ENCODE measurements at places on chromosomes 1 and 21. TPM values are rescaled to one million over a fixed set of nuclear protein-coding genes. Genes with fewer than 3 reads are reported as not detected.

Gene PTGFRN
- 0.45 TPM for total RNA-seq

- DNase-seq: no peak
Observed at GRCh38 chr1:25461849-25462248, 31.2 kb downstream of the MACO1 start.

DNA sequence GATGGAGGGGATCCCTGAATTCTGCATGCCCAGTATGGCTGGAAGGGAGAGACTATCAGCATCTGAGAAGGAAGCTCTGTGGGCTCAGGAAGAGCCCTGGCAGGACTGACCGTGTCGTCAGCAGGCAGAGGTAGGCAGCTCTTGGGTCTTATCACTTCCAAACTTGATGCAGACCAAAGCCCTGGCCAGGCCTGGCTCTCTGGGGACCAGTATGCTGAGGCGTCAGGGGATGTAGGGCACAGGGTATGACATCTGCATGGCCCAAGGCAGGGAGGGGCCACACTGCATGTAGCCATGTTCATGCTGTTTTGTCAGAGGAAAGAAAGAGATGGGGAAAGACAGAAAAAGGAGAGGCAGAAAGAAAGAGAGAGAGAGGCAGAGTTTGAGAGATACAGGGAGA lies 6.3 kb downstream of the FGR start:
- DNase-seq: no peak

GRCh38 chr1:21938732-21939538 lies 1.8 kb upstream of the HSPG2 start:
- DNase-seq: no peak

DNA sequence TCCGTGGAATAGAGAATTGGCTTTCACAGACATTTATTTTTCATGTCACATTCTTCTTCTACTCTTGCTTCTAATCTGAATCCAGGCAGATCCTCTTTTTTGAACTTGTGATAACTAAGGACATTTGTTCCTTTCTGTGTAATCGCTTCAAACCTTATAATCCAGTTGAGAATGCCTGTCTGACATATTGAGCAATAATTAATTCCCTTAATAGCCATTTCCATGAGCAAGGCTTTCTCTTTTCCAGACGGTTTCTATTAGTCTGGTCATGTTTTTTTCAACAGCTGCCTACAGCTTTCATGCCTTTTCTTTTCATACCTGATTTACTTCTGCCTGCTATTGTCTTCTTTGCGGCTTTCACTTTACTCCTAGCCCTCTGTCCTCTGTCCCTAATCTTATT lies 163.4 kb downstream of the CYYR1 start:
- DNase-seq: no peak

- no peak for DNase-seq
Observed at GRCh38 chr1:240174734-240175133, 83.1 kb downstream of the FMN2 start.

DNA sequence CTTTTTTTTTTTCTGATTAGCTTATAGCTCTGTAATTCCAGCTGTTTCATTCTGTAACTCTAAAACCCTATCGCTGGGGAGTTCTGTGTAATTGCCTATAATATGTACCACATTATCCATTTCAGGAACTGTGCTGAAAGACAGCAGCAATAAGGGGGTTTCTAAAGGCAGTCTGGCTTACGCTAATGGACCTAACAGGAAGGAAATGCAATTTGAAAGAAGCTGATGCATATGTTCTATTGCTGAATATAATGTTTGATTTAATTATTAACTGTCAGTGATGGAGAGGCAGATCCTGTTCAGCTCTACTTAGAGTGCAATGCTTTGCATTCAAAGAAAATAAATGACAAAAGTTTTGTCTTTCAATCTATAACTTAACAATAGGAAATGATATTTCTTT lies 209.4 kb upstream of the SNX7 start:
- no peak for DNase-seq

- DNase-seq: no peak
Observed at GRCh38 chr1:85343612-85344255, 67.3 kb upstream of the BCL10 start.

DNA sequence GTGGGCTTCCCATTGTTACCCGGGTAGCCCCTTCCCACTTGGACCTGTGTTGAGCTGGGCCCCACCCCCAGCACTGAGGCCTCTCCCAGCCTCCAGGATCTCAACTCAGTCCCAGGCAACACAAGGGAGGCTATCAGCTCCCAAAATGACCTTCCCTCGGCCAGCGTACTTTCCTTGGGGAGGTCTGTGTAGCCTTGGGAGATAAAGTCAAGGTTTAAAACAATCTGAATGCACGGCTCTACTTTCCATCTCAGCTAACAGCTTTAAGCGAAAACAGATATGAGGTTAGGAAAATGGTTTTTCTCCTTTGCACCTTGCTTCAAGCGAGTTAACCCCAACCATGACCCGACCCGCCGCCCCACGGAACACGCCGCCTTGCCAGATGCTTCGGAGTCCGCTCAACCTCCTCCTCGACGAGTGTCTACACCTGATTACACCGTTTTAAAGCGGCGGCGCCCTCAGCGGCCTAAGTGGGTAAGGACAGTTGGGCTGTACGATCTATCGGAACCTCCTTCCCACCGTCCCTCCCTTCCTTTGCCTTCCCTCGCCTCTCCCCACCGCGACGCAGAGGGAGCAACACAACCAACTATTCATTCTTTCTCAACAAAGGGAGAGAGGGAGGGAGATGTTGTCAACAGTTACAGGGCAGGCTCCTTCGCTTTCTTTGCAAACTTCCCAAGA lies 1.1 kb downstream of the BCAR3 start:
- DNase-seq: peak; percentile 11
